ENCODE measurements at places on chromosomes 7 and 10. TPM values are rescaled to one million over a fixed set of nuclear protein-coding genes. Genes with fewer than 3 reads are reported as not detected.
A peak's percentile ranks its signal among the peaks of the same experiment; 100 is the strongest.

Gene RASSF4
- total RNA-seq, result 50.8 TPM

Gene ZNF775
- 10.2 TPM for total RNA-seq

Gene COL13A1
- 2.3 TPM for total RNA-seq

Gene CALML3
- not detected for total RNA-seq

Gene FEZF1
- total RNA-seq, result not detected

Gene PPP1R9A
- 16.1 TPM for total RNA-seq

Gene SND1
- 146 TPM for total RNA-seq

Gene AMPH
- 14.2 TPM for total RNA-seq

Gene SPDYE2
- not detected for total RNA-seq

Gene TBXAS1
- total RNA-seq, result 10.6 TPM

Gene RINT1
- 33.0 TPM for total RNA-seq

Gene ABHD11
- 22.7 TPM for total RNA-seq

Gene CALCR
- total RNA-seq, result not detected

GRCh38 chr7:127976056-127976737 is 55.0 kb downstream of the LRRC4 start:
- H3K4me1 ChIP-seq, result no peaks in the 10 kb centered on the region
- H3K36me3 ChIP-seq, result no peaks in the 10 kb centered on the region
- DNase-seq, result no peak

DNA sequence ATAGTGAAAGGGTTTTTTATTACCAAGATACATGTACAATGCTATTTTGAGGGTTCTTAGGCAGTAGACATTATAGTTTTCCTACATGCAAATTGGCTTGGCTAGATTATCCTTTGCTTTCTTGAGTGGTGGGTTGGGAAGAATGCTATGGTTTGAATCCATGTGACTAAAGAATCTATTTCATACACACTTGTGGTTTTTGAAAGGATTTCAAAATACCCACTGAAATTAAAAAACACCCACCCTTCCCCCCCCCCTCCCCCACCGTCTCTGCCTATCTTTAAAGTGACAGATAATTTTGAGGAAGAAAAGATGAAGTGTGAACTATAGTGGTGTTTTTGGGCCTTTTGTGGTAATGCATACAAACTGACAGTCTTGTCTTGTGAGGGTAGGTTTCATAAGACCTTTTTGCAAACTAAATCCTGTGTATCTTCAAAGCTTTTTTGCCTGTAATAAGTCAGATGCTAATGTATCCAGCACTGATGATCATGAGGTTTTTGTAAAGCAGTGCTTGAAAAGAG is 90.9 kb downstream of the TPST1 start:
- H3K36me3 ChIP-seq, result no peaks in the 10 kb centered on the region
- DNase-seq, result no peak
- H3K27me3 ChIP-seq, result no peaks in the 10 kb centered on the region
- H3K4me3 ChIP-seq, result no peak overlapping the region

DNA sequence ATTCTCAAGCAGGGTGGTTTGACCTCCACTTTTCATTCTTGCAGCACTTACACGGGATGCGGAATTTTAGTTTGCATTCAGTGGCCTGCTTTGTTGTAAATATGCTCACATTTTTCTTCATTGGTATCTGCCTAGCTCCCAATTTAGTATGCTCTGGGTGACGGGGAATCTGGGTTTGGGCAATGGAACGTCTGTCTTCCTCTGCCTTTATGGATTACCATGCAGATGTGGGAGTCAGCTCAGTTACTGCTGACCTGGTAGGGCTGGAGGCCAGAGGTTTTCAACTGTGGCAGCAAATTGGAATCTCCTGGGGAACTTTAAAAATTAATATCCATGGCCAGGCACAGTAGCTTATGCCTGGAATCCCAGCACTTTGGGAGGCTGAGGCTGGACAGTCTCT is 161.6 kb downstream of the CAMK1D start:
- no peak overlapping the region for H3K4me3 ChIP-seq
- H3K36me3 ChIP-seq, result no peaks in the 10 kb centered on the region
- H3K27ac ChIP-seq, result no peak overlapping the region
- DNase-seq, result no peak
- peaks cover 16% of the 10 kb centered on the region for H3K4me1 ChIP-seq

GRCh38 chr10:33519130-33519860 is 184.8 kb upstream of the NRP1 start:
- H3K36me3 ChIP-seq, result no peaks in the 10 kb centered on the region
- H3K4me1 ChIP-seq, result peaks cover 4% of the 10 kb centered on the region
- H3K4me3 ChIP-seq, result no peak overlapping the region
- DNase-seq, result no peak

- H3K27me3 ChIP-seq, result no peaks in the 10 kb centered on the region
- no peak overlapping the region for H3K27ac ChIP-seq
- DNase-seq, result no peak
- no peak overlapping the region for H3K4me3 ChIP-seq
- H3K4me1 ChIP-seq, result no peaks in the 10 kb centered on the region
These were observed 66.9 kb downstream of the MCMBP start for GRCh38 chr10:119805702-119806230.

DNA sequence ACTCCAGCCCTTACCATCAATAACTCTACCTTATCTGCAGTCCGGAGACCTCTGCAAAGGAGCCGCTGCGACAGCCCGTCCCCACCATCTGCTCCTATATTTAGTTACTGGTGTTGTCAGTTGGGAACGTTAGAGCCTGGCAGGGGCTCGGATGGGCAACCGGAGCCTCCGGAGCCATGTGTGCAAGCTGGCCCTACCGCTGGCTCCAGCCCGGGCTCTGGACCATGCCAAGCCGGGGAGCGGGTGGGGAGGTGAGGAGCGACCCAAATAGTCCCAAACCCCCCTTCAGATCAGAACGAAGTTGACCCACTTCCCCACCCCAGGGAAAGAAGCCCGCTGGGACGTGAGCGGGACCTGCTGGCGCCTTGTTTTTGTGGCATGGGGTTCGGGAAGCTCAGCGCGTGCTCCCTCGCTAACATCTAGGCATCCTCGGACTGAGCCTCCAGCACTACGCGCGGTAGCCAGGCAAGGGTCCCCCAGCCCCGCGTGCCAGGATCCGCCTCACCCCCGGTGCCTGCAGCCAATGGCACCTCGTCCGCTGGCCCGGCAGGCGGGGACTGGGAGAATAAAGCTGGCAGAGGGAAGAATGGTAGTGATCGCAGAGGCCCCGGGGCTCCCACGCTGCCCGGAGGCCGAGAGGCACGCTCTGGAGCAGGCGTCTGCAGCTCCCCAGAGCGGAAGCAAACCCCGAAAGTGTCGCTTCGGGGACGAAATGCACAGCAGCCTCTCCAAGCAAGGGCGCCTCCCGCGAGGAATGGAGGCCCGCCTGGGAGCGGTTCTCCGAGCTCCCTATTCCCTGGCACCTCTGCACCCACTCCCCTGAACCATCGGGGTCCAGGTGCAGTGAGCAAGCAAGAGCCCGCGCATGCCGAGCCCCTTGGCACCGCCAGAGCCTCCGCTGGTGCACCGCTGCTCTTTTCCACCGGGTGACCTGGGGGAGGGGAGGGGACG is 679 bp downstream of the LRRC20 start:
- no peaks in the 10 kb centered on the region for H3K36me3 ChIP-seq
- H3K4me1 ChIP-seq, result peaks cover 19% of the 10 kb centered on the region
- peak; percentile 38 for DNase-seq
- peak overlapping the region; percentile 44 for H3K27ac ChIP-seq

GRCh38 chr7:82699773-82700186 is 256.2 kb upstream of the CACNA2D1 start:
- no peak overlapping the region for H3K4me3 ChIP-seq
- no peak overlapping the region for H3K27ac ChIP-seq
- H3K36me3 ChIP-seq, result no peaks in the 10 kb centered on the region
- no peaks in the 10 kb centered on the region for H3K4me1 ChIP-seq

DNA sequence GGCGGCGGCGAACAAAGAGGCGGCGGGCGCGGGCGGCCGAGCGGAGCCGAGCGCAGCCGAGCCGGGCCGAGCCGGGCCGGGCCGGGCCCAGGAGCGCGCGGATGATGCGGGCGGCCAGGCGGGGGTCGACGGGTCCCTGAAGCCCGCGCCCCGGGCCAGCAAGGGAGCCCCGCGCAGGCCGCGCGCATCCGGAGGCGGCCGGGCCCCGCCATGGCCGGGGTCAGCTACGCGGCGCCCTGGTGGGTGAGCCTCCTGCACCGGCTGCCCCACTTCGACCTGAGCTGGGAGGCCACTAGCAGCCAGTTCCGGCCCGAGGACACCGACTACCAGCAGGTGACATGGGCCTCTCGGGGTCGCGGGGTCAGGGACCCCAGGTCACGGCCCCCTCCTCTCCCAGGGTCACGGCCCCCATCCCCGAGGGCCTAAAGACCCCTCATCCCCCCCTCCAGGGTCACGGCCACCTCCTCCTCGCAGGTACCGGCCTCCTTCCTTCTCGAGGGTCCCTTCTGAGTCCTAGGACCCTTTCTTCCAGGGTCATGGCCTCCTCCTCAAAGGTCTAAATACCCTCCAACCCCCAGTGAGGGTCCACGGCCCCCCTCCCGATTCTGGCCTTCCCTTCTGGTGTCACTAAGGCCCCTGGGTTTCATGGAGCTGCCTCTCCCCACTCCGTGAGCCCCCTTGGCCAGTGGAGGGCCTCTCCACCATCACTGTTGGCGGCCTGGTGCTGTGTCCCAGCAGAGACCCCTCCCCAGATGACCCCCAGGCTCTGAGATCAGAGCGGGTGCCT is at the start of gene TTYH3:
Gene TTYH3, plus strand, starts transcription at position 41 of the 787 bp plus-strand sequence. Its CDS starts 170 bp downstream, at position 211.
- peak within 1 kb of the TSS; percentile 55 for H3K4me3 ChIP-seq
- H3K27me3 ChIP-seq, result no peaks in the 10 kb centered on the region
- peak; percentile 48 for DNase-seq
- peaks cover 54% of the 10 kb centered on the region for H3K4me1 ChIP-seq
- peak within 1 kb of the TSS; percentile 86 for H3K27ac ChIP-seq

- H3K36me3 ChIP-seq, result no peaks in the 10 kb centered on the region
- no peaks in the 10 kb centered on the region for H3K27me3 ChIP-seq
- no peak for DNase-seq
These were observed 34.4 kb downstream of the DDC start for GRCh38 chr7:50530766-50531165.

GRCh38 chr7:135706858-135707569 is 21.0 kb downstream of the SLC13A4 start:
- H3K4me1 ChIP-seq, result no peaks in the 10 kb centered on the region
- no peaks in the 10 kb centered on the region for H3K36me3 ChIP-seq
- no peak overlapping the region for H3K4me3 ChIP-seq

DNA sequence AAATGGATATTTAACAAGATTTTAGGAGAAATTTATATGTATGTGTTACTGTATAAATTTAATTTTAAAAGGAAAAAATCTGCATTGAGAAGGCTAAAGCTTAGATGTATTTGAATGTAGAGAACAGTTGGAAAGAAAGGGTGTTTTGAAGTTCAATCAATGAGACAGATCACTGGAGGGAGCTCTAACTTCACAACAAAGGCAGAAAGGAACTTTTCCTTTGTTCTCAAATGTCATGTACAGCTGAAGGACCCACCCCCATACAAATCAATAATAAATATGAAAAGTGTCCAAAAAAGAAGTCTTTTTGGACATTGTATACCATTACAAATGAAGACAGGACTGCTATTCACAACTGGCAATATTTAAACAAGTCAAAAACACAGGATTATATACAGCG is 403.4 kb downstream of the DNAJB9 start:
- no peak for DNase-seq
- no peak overlapping the region for H3K27ac ChIP-seq
- H3K4me3 ChIP-seq, result no peak overlapping the region
- H3K4me1 ChIP-seq, result peaks cover 10% of the 10 kb centered on the region
- H3K27me3 ChIP-seq, result no peaks in the 10 kb centered on the region

DNA sequence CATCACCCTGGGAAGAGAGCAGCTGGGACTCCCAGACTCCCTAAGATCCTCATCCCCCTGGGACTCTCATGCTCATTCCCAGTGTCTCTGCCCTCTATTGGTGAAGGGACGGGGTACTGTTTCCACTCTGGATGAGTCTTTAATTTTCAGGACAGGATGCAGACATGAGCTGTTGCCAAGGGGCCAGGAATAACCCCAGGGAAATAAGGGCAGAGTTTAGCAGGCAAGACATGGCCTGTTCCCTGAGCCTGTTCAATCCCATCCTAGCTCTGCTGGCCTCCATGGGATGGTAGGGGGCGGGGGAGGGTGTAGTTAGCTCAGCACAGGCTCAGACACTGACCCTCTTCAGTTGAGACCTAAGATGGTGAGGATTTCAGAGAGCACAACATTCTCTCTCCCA is 14.0 kb downstream of the C10orf105 start:
- H3K27ac ChIP-seq, result no peak overlapping the region
- no peak overlapping the region for H3K4me3 ChIP-seq
- H3K27me3 ChIP-seq, result no peaks in the 10 kb centered on the region
- no peak for DNase-seq
- H3K4me1 ChIP-seq, result no peaks in the 10 kb centered on the region

- H3K4me1 ChIP-seq, result no peaks in the 10 kb centered on the region
- no peak overlapping the region for H3K27ac ChIP-seq
- no peak overlapping the region for H3K4me3 ChIP-seq
- H3K36me3 ChIP-seq, result no peaks in the 10 kb centered on the region
- no peaks in the 10 kb centered on the region for H3K27me3 ChIP-seq
These were observed 126.5 kb downstream of the PLPP4 start for GRCh38 chr10:120583424-120584108.

- peak overlapping the region; percentile 84 for H3K27ac ChIP-seq
- H3K4me1 ChIP-seq, result peaks cover 62% of the 10 kb centered on the region
- H3K4me3 ChIP-seq, result peak overlapping the region; percentile 27
These were observed 916 bp downstream of the LAMB1 start for GRCh38 chr7:108001764-108002725.

DNA sequence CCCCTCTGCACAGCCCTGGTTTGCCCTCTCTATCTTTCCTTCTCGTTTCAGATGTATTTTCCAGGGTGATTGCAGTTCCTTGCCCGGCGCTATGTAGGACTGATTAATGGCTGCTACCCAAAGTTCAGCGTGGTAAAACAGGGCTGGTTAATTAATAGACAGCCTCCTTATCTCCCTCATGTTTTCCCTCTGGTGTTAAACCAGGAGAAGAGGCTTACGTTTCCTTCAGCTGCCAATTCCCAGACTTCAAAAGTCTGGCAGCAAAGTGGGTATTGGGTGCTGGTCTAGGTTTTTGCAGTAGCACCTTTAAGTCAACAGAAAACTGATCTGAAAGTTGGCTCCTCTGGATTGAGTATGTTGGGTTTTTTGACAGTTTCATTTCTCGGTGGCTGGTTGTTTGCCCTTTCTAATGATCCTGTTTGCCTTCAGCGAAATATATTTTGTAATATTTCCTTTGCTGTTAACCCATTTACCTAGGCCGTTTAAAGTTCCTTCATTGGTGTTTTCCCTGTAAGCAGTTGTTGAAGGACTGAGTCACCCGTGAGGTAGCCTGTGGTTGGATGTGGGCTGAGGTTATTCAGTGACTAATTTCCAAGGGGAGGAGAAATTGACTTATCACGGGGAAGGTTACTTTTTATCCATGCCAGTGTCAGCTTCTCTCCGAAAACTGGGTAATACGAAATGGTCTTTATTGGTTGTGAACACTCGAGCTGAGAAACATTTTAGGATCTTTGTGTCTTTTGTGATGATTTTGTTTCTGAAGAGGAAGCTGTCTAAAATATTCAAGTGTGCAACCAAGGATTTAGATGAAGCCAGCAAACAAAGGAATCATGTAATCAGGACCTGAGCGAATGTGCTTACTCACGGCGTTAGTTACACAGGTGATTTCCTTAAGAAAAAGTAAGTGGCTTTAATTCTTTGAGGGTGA is 257.2 kb downstream of the KIAA1217 start:
- peaks cover 58% of the 10 kb centered on the region for H3K4me1 ChIP-seq
- H3K27ac ChIP-seq, result peak overlapping the region; percentile 96
- H3K27me3 ChIP-seq, result no peaks in the 10 kb centered on the region
- no peak overlapping the region for H3K4me3 ChIP-seq
- H3K36me3 ChIP-seq, result no peaks in the 10 kb centered on the region
